ENCODE measurements at places on chromosomes 7 and 10. TPM values are rescaled to one million over a fixed set of nuclear protein-coding genes. Genes with fewer than 3 reads are reported as not detected.

Gene AGBL3
- 4.5 TPM for total RNA-seq

GRCh38 chr10:100319707-100320402, 10.2 kb downstream of the PKD2L1 start:
- DNase-seq, result no peak

DNA sequence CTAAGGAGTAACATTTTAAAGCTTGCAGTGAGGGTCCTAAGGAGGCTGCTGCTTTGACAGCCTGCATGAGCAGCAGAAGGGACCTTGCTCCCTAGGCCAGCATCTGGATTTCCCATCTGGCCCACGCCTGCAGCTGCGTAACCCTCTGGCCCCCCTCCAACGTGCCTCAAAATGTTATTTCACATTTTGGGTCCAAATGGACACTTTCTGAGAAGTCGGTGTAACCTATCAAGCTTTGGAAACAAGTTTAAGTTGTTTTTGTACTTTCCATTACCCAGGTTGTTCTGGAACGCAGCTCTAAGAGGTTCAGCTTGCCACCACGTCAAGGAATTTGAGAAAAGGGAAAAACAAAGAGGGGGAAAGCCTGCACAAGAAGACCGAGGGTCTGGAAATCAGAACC, 338.3 kb downstream of the KCNMA1 start:
- no peak for DNase-seq

Gene MINPP1
- total RNA-seq, result 8.0 TPM

DNA sequence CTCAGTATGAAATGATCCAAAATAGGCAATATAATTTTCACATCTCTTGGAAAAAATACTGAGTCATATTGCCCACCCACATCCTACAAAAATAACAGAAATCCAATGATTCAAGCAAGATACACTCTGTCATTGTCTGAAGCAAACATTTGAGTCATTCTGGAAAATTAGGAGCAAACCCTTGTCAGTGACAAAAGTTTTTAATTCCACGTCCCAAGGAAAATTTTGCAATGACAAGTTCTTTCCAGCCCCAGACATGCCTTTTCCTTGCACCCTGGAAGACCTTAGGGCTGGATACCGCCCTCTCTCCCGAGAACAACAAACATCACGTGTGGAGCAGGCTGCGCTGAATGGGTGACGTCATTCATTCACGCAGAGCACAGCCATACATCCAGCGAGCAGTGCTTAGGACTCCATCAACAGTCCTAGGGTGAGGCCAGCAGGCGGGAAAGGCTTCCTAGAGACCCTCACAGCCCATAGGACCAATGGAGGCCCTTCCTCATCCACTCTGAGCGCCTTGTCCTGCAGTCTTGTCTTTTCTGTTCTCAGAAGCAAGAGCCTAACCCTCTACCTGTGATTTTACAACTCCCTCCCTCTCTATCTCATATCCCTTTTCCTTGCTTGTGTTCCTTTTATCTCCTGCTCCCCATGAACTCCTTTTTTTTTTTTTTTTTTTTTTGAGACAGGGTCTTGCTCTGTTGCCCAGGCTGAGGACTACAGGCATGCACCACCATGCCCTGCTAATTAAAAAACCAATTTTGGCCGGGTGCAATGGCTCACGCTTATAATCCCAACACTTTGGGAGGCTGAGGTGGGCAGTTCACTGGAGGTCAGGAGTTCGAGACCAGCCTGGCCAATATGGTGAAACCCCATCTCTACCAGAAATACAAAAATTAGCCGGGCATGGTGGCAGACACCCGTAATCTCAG, 23.5 kb upstream of the KDM7A start:
- DNase-seq, result no peak

Gene PNLIP
- total RNA-seq, result not detected

GRCh38 chr10:48517911-48518811, 86.7 kb downstream of the ARHGAP22 start:
- DNase-seq, result no peak

DNA sequence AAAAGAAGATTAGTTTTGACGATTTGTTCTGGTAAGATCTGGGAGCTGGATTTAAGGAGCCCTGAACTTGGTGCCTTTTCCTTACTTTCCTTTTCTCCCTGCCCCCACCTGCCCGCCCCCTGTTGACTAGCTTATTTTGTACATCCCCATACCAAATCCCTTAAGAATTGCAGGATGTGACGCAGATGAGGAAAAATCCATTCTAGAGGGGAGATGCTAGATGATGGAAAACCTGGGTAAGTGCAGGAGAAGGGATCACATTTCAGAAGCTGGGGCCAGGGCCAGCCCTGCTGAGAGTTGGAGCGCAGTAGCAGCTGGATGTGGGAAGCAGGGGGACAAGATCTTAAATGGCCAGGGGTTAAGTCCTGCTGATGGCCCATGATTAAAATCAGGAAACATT, 93.9 kb downstream of the CCDC3 start:
- no peak for DNase-seq

Gene NPSR1
- not detected for total RNA-seq

GRCh38 chr7:4714767-4715409, 32.8 kb downstream of the FOXK1 start:
- DNase-seq, result no peak

- no peak for DNase-seq
These were observed 52.7 kb downstream of the ITGB8 start for GRCh38 chr7:20383351-20383750.

DNA sequence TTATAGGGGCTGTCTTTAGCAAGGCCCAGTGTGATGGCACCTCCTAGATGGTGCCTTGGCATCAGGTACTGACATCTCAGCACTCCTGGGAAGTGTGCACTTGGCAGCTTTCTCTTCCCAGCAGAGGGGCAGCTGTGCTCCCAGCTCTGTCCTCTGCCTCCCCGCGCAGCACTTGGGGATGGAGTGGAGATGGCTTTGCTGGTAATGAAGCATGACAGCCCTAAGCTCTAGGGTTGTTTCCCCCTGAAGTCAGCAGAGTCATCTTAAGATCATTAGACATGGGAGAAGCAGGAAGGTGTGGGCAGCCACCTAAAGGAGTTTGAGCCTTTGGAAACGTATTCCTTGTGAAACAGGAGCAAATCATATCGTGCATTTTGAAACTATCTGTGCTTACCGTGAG, 46.7 kb downstream of the HTRA1 start:
- no peak for DNase-seq

- DNase-seq, result no peak
These were observed 9.6 kb downstream of the LAT2 start for GRCh38 chr7:74219416-74219815.

DNA sequence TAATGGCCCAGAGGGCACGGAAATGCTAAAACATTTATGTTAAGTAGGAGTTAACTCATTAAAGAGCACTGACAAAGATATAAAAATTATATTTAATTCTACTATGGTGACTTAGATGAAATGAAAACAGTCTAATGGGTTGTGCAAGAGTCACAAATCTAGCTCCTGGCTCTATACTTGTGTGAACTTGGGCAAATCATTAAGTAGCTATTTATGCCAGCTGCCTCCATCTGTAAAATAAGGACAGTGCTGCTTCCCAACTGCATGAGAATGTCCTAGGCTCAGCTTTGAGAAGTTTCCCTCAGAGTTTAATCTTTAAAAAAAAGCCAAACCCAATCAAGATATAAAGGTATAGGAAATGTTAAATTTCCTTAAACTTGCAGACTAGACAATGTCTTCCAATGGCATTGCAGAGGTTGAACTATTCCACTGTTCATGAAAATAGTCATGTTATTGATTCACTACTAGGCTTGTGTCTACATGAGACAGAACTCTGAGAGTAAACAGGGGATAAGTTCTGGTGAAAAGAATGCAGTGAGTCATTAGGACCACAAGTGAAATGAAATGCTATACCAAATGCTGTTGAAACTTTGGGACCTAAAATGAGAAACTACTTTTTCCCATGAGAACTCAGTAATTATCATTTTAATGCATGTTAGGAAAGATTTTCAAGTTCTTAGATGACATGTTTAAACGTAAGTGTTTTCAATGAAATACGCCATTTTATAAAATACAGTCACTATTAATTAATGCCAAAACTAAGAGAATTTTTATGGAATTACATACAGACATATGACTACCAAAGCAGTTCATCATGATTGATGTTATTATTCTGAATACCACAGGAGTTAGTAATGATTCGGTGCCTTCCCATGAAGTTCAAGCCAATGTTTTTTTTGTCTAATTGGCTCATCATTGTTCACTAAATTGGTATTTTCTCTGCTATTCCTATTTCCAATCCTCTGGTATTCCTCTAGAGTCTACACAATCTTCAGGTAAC, 84.2 kb downstream of the CDK6 start:
- no peak for DNase-seq

DNA sequence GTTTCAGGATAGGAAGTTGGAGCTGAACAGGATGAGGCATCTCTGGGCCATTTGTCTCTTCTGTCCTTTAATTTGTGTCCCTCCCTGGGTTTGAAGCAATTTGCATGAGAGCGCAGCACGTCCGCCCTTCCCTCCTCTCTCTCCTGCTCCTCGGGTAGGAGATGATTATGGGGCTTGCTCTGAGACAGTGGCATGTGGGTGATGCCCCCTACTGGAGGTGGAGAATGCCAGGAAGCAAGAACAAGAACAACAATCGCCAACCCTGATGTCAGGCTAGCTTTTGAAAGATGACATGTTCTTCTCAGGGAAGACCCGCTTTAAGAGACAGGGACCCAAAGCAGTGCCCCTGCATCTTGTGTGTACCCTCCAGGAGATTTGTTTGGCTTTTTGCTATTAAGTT, 63.9 kb upstream of the LOXL4 start:
- no peak for DNase-seq

- DNase-seq, result no peak
These were observed 87.0 kb downstream of the ARMH3 start for GRCh38 chr10:101968940-101969321.

- peak; percentile 80 for DNase-seq
These were observed 56.0 kb upstream of the BTRC start for GRCh38 chr10:101297901-101298486.

Gene CALHM3
- 0.17 TPM for total RNA-seq

DNA sequence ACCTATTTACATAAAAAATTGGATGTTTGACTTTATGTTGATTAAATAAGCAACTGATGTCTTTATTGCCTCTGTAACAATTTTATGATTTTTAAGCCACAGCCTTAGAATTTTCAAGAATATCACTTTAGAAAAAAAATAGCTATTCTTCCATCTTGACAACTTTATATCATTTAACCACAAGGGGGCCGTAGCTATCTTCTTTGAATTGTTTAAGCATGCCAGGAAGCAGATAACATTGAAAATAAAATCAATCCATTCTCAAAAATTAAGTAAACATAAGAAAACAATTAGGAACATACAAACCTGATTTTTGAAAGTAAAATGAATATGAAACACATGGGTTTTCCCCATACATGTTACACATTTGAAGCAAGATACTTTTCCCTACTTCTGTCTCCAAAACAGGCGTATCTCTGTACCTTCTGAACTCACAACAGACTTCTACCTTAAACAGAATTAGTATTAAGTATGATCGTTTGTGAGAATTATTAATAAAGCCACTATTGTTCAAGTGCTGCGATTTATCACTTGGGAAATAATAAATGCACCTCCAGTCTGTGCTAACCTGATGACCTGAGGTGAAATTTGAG, 209.0 kb downstream of the CACNA2D1 start:
- DNase-seq, result no peak

- no peak for DNase-seq
These were observed 38.5 kb downstream of the COL1A2 start for GRCh38 chr7:94433224-94433623.

Gene CAV1
- not detected for total RNA-seq

DNA sequence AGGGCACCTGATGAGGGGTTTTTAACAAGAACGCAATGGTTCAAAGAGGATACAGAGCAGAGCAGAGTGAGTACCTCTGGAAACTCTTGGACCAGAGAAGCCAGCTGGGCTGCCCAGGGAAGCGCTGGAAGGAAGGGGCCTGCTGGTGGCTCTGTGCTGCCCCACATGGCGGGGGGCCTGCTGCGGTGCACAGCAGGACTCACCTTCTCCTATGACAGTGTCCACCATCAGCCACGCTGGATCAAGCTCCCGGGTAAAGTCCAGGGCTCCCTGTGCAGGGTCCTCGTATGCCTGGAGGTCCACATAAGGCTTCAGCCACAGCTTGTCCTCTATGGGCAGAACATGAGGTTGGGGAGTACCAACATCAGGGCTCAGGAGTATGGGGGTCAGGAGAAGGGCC, 12.5 kb downstream of the EPHA1 start:
- DNase-seq, result no peak

DNA sequence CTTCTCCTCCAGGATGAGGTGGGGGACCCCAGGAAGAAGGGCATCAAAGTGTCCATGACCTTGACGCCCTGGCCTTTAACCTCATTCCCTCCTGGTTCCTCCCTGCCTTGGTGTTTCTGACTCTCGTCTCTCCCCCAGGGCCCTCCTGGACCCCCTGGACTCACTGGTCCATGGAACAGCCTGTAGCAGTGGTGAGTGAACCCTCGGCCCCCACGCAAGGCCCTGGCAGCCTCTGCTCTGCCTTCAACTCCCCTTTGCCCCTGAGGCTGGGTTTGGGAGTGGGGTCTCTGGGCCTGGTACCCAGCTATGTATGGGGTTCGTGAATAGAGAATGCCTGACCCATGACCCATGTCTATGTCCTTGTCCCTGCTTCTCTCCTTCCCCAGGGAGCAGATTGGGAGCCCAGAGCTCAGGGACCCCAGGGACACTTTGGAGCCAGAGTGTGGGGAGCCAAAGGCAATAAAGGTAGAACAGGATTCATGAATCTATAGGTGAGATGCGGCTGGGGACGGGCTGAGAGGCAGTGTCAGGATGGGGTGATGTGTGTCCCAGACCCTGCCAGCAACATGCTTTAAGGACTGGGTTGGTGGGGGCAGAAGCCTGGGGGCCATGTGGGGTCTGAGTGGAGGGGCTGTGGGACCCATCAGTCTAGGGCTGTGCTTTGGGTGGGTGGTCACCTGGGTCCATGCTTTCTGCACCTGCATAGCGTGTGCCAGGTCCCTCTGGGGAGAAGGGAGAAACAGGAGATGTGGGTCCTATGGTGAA, 18.4 kb upstream of the VOPP1 start:
- DNase-seq, result no peak

DNA sequence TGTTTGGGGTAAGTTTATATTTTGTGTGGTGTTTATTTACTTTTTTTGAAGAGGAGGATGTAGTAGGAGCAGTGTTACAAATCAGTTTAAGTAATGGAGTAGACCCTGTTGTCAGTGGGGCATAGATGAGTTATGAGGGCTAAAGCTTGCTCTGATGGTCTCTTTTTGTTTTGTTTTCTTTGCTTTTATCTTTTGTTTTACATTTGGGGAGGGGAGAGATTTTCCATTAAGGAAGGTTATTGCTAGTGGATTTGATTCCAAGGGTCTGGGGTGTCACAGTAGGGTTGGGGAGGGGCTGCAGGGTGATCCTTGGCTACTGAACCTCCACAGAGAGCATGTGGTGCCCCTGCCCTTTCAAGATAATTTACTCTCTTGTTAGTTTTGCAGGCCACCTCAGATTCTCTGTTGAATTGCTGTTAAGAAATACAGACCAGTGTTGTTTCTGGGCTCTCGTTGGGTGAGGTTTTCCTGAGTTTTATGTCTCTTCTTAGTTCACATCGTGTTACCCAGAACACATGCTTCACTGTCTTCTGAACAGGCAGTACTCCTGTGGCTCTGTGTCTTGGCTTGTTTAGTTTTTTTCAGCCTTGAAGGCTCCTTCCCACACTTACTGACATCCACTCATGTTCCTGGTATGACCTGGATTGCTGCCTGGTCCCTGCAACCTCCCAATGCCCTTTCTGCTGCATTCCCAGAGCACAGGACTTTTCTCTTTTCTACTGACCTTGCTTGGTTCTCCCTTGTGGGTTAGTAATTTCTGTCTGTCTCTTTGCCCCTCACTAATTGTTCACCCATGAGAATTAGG, 4.2 kb downstream of the KIFBP start:
- no peak for DNase-seq
